NCI-H1417 treated with DMSO at 0.1 percent for 48 hours (cell line): ENCODE measurements at places on chromosomes 1 and 21.

DNA sequence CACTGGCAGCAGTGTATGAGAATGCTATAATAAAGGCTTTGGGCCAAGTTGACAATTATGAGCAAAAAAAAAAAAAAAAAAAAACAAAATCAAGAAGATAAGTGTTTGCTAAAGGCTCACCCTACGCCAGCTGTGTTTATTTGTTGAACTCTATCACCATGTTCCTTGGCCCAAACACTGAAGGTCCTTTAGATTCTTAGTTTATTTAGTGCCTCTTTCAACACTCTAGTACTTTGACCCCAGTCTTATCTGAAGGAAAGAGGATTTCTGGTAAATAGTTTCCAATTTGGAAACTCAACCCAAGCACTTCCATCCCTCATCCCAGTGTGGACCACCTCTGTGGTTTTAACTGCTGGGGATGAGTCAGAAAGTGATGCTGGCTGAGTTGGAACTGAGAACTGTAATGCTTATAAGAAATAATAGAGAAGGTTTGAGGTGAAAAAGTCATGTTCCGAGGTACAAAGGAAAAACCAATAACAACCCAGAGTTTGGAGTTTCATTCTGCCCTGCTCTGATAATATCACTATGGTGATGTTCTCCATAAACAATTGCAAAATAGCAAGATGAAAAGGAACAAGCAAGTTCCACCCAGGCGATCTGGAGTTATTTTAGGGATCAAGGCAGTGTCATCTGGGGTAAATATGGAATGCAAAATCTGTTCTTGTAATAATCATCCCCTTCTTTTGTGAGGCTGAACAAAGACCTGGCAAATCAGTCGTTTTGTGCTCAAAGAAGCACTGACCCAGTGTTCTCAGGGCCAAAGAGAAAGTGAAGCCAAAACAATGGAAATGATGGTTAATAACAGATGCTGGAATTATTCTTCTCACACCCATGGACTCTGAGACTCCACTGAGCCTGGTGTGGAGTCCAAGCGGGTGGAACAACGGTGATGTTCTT is 19.7 kb upstream of the CAPZB start:
- no peak for DNase-seq

DNA sequence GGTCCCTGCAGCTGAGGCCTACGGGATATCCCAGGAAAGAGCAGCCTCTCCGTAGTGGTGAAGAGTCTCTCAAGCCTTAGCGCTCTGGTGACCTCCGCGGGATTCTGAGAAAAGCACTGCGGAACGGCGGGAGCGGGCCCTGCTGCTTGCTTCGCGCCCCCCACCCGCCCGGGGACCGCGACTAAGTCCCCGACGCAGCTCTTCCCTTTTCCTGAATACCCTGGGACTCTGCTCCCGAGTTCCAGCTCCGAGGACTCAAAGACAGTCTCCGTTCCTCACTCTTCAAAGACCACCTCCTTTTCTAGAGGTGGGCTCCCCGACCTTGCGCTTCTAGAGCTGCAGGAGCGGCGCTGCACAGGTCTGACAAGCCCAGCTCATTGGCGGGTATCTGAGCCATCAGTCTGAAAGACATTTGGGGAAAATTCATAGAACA is 3.6 kb upstream of the PRRX1 start:
- DNase-seq = no peak

DNA sequence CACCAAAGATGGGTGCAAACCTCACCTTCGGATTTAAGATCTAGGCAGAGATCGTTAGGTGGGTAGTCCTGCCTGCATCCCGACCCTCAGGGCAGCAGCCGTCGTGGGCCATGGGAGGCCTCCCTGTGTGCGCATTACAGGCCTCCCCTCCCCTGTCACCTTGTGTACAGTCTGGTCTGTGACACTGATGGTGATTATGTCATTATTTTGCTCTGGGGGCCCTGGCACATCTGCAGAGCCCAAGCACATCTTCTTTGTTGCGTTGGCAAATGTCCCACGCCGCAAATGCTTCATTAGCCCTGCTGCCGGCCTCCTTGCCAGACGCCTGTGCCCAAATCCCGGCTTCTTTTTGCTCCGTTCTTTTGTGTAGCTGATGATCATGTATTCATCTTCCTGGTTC is 31.7 kb downstream of the PROX1 start:
- DNase-seq = no peak

DNA sequence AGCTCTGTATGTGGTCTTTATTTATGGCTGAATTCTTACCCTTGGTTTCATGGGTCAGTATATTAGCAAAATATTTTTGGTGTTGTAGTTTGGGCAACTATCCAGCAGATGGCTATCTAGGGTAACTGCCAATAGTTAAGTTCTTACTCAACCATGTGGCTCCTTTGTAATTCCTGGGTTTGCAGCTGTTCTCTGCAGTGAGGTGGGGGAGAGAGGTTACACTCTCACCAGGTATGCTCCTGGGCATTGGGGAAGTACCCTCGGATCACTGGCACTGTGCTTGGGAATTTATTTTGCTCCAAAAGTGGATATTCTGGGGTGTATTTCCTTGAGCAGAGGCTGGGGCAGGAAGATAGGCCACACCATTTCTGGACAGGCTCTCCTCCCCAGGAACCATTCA is 436.7 kb upstream of the TMPRSS15 start:
- DNase-seq = no peak

DNA sequence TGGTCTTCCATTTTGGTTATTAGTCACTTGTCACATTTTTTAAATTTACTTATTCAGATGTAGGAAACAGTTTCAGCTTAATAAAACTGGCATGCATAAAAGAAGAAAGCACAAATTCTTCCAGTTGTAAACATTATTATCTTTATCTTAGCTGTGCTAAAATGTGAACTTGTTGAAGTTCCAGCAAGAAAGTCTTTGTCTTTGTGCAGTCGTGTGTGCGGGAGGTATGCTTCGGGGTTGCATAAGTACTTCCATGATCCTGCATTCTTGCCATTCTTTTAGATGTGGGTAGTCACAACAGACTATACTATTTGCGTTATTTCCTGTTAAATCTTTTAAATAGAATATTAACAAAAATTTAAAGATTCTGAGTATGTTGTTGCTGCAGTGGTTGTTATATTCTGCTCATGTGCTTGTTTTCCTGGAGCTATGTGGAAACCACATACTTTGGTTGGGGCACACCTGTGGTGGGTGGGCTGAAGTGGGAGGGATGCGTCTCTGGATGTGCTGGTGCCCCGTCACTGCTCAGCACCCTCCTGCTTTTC is 49.9 kb downstream of the CBS start:
- no peak for DNase-seq

DNA sequence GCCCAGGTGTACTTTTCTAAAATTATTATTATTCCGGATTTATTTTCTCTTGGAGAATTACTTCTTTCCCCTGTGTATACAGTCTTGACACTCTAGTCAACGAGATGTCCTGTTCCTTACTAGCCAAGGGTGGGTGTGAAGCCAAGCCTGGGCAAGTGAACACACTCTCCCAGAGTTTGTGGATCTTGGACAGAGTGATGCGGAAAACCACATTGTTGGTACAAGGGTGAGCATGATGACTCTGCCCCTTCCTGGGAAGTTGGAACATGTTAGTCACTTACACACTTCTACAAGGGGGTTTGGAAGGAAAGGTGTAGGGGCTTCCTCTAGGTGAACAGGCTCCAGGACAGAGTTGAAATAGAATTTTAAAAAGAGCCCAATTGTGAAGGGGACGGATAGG is 20.0 kb upstream of the RD3 start:
- no peak for DNase-seq

GRCh38 chr1:17686258-17686657 is 68.9 kb upstream of the ACTL8 start:
- DNase-seq = no peak

DNA sequence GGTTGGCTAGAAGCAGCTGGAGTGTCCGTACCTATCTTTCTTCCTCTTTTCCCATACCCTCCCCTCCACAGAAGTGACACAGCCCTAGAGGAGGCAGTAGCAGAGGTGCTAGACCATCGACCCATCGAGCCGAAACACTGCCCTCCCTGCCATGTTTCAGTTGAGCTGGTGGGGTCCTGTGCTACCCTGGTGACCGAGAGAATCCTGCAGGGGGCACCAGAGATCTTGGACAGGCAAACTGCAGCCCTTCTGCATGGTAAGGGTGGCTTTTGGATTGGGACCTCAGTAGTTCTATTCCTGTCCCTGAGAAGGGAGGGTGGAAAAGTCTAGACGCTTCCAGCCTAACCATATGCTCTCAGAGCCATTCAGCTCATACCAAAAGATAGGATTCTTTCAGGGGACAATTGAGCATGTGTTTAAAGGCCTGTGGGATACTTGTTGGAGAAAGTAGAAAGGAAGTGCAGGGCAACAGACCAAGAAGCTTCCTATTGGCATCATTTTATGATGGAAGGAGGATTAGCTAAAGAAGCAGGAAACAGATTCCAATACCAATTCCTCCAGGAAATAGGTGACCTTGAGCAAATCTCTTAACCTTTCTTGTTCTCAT is 11.7 kb upstream of the BNIPL start:
- DNase-seq = no peak

DNA sequence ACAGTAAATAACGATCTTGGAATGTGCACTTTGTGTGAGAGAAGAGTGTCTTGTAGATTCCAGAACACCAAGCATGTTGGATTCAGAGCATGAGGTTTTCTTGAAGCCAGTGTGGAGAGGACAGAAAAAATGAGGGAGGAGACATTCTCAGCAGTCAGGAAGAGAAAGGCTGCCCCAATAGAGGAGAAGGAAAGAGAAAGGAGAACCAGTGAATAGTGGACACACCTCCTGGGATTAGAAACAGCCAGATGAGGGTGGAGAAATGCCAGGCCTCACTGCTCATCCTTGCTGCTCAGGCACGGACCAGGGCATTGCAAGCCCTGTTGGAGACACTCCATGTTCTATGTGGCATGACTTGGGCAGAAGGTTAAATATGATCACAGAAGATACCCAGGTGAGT is 69.0 kb upstream of the KAZN start:
- no peak for DNase-seq

GRCh38 chr21:32653326-32653901 is 41.2 kb upstream of the CFAP298 start:
- peak; percentile 1 for DNase-seq
